Neural crest cell (in vitro differentiated cells): ENCODE measurements at places on chromosomes 5 and 9. TPM values are rescaled to one million over a fixed set of nuclear protein-coding genes. Genes with fewer than 3 reads are reported as not detected.

DNA sequence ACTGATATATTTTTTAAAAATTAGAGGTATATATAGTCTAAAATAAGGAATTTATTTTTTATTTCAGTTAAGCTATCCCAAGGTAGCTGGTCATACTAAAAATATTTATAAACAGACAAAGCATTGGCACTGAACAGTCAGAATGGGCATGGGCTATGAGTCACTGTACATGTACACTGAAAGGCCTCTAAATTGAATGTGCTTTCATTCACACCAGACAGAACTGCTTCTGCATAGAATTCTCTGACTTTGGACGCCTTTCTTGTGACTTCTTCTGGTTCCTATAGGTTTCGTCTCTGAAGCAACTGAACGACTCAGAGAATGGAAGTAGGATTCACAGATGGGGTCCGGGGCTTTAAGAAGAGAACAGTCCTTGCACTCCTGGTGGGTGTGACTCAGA lies 394.8 kb upstream of the MEF2C start:
- no peak for DNase-seq

DNA sequence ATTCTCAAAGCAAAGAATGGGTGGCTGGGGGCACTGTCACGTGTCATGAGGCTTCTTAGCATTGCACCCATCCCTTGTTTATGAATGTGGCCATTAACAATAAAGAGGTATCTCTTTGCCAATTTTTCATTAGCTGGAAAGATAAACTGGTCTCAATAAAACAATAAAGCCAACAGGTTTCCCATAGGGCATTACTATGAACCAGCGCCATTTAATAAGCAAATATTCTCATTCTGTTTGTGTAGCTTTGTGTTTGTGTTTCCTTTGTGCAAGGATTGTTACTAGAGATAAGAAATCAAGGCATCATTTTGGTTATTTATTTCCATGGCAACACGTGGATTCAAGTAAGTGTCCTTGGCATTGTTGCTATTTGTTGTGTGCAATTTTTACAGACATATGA lies 37.6 kb upstream of the CAST start:
- DNase-seq = no peak

DNA sequence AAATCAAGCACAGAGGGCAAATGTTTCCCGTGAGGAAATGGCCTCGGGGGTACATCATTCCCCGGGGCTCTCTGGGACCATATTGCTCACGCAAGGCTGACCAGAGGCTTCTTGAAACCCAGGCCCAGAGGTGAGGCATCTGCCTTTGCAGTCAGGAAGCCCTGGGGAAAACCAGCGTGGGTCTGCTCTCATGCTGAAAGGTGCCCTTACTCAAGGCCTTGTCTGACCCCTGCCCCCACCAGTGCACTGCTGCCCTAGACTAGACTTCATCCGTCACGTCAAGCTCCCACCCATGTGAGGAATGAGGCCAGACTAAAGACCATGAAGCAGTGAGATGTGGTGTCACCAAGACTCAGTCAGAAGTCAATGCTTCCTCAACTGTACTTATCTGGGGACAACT lies 66.1 kb downstream of the PAX5 start:
- no peak for DNase-seq

- no peak for DNase-seq
Measured at GRCh38 chr9:27457445-27457844, 66.6 kb upstream of the IFNK start.

The NPR3 gene
- 6.8 and 8.5 TPM in 2 replicates for total RNA-seq
